Stimulated activated CD8-positive, alpha-beta memory T cell treated with anti-CD3 and anti-CD28 coated beads, Interleukin-2, amount 100 ng/mL, for 48 hours (primary cell): ENCODE measurements at places on chromosomes 2 and 18.

DNA sequence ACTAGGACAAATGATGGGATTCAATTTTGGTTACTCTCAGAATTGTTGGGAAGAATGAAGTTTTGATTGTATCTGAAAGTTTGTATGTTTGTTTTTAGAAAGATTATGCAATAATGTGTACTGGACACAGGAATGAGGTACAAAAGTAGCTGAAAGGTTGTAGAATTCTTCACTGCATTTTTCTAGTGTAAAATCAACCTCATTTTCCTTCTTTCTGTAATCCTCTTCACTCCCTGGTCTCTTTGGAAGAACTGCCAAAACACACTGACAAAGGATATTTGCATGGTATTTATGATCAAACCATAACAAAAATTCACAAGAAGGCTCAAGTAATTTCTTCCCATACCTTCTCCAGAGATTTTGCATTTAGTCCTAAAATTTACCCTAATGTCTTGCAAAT, 110.7 kb downstream of the ZEB2 start:
- DNase-seq, result no peak

- no peak for DNase-seq
Observed at GRCh38 chr2:150812664-150813367, 325.3 kb upstream of the RND3 start.

- no peak for DNase-seq
Observed at GRCh38 chr2:190809139-190809764, 71.4 kb upstream of the GLS start.

DNA sequence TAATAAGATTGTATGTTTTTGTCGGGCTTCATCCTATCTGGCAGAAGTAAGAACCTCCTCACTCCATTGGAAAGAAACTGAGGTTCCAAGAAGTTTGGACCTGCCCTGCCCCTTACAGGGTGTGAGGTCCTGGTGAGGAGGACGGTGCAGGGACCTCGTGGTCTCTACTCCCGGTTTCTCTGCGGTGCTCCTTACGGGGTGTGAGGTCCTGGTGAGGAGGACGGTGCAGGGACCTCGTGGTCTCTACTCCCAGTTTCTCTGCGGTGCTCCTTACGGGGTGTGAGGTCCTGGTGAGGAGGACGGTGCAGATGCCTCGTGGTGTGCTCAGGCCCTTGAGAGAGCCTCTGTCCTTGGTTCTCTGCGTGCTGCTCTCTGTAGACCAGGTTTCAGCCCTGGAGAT, 5.2 kb downstream of the CTDP1 start:
- no peak for DNase-seq

- no peak for DNase-seq
Observed at GRCh38 chr2:69208023-69208595, 178.9 kb downstream of the GFPT1 start.

GRCh38 chr2:209189893-209190292, 234.0 kb upstream of the MAP2 start:
- no peak for DNase-seq

DNA sequence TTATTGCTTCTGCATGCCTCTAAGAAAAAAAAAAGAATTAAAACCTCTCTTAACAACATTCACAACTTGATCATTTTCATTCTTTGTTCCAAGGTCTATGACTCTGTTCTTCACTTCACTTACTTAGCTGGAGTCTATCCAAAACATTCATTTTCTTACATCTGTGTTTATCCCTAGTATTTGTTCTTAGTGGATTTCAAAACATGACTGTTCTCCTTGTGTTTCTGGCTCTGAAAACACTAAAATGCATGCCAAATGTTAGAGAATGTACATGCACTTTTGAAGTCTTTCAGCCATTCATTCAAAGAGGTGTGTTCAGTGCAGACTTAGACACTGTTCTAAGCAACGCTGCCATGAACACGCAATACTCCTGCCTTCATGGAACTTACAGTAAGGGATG, 138.8 kb downstream of the CNTNAP5 start:
- DNase-seq, result no peak

- DNase-seq, result no peak
Observed at GRCh38 chr2:207046724-207047123, 107.4 kb downstream of the CPO start.

DNA sequence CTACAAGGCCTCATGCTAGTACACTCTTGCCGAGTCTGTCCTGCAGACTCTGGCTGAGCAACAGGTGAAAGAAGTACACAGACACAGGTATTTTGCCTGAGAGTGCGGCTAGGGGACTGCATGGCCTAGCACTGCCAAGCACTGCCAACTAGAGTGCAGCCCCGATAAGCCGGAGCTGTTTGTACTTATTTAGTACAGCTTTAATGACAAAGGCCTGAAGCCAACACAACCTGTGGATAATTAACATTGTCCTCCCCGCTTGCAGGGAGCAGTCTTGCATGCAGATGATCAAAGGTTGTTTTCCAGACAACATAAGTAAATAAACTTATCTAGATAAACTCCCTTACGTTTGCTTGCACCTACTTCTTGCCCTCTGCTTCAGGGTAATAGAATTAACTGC, 63.7 kb upstream of the MMADHC start:
- DNase-seq, result no peak

- no peak for DNase-seq
Observed at GRCh38 chr2:85853499-85854165, 35.2 kb downstream of the ST3GAL5 start.
